ENCODE measurements at places on chromosomes 3 and 15. TPM values are rescaled to one million over a fixed set of nuclear protein-coding genes. Genes with fewer than 3 reads are reported as not detected.

Gene NEO1
- 86.8 TPM for total RNA-seq

Gene PDZRN3
- total RNA-seq = 0.17 TPM

Gene CCDC9B
- 165 TPM for total RNA-seq

Gene DAZL
- total RNA-seq = not detected

Gene GRK7
- 0.05 TPM for total RNA-seq
